Stimulated activated CD8-positive, alpha-beta memory T cell treated with anti-CD3 and anti-CD28 coated beads, Interleukin-15, amount 100 ng/mL, for 48 hours (primary cell): ENCODE measurements at places on chromosomes 5 and 9.

GRCh38 chr5:33576726-33577590 is 136.2 kb downstream of the TARS1 start:
- no peak for DNase-seq

DNA sequence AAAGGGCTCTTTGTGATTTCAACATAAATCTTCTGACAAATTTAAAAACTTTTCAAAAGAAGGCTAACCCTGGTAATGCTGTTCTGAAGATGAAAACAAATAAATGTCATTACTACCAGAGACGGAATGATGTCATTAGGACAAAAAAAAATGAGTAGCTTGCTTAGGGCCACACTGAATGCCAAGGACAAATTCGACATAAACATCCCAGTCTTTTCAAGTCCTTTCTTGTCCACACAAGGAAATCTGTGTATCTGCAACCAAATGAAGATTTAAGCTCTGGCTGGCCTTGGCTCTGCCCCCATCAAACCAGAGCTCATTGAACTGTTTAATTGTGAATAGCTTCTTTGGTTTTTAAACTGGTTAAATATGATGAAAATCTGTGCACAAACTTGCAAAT is 592.7 kb downstream of the TLE1 start:
- no peak for DNase-seq

DNA sequence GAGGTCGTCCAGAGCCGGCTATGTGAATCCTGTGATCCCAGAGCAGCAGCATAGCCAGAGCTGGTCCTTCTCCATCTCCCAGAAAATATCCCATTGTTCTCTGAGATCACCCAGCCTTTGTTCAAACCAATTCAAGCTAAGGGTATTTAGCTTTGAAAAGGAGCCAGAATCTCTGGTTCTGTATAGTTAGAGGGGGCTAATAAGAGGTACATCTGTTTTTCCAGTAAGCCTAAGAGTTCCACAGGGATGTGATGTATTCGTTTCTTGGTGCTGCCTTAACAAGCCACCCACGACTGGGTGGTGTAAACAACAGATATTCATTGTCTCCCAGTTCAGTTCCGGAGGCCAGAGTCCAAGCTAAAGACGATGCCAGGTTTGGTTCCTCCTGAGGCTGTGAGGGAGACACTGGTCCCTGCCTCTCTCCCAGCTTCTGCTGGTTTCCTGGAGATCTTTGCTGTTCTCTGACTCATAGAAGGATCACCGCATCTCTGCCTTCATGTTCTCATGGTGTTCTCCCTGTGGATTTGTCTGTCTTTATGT is 344.8 kb downstream of the MTRR start:
- DNase-seq = no peak

GRCh38 chr9:126985870-126986498 is 71.4 kb downstream of the RALGPS1 start:
- peak; percentile 76 for DNase-seq

- DNase-seq = no peak
These were observed 9.2 kb downstream of the ABLIM3 start for GRCh38 chr5:149150457-149150856.

DNA sequence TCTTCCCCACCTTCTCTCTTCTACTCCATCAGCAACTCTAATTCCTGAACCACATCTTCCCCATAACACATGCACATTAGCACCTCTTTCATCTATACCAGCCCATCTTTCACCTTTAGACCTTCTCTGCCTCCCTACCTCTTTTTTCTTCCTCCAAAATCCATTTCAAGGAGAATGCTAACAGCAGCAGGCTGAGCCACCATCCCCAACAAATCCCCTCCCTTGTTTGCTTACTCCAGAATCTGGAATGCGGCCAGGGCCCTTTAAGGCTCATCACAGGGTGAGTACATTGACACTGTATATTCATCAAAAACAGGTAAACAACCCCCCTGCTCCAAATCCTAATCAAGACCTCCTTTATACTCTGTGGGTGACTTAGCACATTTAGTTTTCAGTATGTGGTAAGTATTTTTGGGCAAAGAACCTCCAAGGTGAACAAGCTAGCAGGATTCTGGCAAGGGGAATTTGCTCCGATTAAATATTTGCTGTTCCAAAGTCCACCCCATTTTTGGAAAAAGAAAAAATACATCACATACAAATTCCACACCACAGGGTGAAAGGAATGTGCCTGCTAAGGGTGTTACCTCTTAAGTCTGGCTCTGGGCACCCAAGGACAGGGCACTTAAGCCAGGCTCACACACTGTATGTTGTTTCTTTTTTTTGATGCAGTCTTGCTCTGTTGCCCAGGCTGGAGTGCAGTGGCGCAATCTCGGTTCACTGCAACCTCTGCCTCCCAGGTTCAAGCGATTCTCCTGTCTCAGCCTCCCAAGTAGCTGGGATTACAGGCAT is 71.4 kb downstream of the SERINC5 start:
- DNase-seq = no peak

DNA sequence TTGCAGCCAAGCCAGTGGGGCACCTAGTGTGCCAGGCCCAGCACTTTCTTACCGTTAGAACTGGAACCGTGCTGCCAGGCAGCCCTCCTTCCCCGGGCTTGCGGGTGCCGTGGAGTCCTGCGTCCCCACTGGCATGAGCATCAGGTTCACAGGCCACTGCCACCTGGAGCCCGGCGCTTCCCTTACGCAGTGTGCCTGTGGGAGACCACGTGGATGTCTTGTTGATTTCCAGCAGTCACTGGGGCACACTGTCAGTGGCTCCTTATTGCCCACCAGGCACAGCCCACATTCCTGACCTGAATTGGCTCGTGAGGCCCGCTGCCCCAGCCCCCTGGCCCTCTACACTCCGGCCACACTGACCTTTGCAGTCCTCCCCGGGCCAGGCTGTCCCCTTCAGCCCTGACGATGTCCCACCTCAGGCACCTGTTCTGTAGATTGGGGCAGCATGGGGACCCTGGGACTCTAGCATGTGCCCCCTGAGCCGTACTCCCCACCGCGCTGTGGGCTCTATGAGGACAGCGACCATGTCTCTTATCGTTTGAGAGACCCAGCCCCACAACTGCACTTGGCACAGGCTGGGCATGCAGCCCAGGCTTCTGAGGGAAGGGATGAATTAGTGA is 10.4 kb upstream of the CEL start:
- no peak for DNase-seq

DNA sequence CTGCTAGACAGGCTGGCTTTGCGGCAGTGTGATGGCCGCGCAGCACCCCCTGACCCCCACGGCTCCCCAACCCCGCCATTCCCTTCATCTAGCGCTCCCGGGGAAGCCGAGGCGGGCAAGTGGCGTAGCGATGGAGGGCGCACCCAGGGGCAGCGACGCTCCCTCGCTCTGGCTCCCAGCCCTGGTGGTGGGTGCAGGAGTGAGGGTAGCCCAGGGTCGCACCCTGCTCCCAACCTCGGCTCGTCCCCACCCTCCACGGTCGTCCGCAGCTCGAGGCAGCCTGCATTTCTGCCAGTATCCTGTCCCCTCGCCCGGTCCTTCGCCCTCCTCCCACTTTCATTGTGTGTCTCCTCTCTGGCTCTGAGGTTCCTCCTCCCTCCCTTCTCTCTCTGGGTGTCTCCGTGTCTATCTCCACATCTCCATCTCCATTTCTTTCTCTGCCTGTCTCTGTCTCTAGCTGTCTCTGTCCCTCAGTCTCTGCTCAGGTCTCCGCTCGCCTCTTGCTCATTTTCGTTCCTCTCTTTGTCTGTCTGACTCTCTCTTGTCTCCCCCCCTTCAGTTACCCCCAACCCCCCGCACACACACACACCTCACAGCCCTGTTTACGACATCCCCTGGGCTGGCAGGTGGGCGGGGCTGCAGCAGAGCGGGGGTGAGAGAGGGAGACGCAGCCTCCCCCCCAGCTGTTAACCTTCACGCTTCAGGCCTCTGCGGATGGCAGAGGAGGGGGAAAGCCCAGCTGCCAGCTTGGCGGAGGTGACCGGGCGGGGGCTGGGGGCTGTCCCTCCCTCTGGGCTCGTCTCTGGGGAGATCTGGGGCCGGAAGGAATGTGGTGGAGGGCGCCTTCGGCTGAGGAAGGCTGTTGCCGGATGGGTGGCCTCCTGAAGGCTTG is 48.7 kb upstream of the PSD2 start:
- peak; percentile 76 for DNase-seq

DNA sequence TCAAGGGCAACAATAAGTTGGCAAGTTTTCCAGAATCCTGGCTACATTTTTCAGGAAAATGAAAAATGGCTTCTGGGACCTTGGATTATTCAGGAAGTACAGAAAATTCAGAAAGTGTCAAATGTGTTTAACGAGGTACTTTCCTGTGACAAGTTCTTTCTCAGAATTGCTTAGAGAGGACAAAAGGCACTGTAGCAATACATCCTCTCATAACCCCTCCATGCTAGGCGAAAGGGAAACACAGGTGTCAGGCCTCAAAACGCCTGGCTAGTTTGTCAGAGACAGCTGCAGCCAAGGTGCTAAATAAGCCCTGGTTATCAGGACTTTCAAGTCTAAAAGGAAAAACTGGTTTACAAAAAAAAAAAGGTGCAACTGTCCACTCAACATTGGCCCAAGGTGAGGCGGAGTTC is 115.2 kb downstream of the GNAQ start:
- DNase-seq = no peak

DNA sequence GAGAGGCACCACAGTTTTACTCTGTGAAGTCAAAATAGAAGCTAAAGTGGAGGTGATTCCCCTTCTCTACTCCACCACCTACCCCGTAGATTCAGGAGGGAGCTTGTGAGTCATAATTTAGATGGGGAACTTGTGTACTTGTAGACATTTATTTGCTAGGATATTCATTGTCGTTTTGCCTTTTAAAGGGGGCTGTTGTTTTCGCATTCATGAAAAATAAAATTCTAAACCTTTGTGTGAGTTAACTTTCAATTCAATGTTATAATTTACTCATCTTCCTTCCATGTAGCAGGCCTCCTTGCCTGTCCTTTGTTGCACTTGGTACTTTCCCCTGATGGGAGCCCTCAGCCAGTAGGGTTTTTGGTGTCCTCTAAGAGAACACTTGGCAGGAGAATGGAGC is 22.0 kb downstream of the SECISBP2 start:
- DNase-seq = no peak

DNA sequence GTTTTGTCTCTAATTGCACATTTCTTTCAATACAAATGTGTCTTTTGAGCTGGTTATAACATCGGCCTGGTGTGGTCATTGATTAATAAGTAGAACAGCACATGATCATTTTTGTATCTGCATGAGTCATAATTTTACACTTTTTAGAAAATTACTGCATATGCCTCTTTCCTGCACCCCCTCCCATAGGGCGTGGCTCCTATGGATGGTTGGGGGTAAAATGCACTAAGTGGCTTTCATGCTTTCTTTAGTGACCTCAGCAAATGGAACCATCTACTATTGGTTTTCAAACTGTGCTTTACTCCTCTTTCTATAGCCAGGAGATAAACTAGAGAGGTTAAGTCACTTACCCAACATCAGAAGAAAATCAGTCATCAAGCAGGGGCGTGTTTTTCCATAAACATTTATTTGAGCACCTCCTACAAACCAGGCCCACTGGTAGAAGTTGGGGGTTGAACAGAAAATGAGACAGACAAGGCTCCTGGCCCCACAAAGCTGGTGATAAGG is 3.8 kb downstream of the ANXA6 start:
- peak; percentile 52 for DNase-seq

DNA sequence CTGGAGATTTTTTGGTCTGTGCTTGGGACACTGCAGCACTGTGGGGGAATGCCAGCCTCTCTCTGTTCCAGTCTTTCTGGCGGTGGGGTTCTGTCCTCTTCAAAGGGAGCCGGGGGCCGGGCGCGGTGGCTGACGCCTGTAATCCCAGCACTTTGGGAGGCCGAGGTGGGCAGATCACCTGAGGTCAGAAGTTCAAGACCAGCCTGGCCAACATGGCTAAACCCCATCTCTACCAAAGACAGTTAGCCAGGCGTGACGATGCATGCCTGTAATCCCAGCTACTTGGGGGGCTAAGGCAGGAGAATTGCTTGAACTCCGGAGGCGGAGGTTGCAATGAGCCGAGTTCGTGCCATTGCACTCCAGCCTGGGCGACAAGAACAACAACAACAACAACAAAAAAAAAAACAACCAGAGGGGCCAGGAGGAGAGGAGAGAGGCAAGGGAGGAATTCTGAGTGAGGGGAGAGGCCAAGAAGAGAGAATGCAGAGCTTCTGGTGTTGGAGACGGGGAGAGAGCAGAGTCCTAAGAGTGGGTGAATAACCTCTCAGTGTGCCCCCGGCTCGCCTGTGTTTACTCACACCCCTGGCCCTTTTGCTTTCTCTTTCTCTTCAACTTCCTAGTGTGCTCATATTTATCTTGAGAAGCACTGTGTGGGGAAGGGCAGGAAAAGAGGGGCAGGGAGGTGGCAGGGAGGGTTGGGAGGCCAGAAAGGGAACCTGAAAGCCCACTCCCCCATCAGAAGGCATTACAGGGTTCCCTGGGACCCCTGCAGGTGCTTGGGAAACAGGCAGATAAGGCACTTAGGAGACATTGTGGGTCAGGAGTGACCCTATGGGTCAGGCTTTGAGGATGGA is 3.2 kb upstream of the SET start:
- DNase-seq = no peak

DNA sequence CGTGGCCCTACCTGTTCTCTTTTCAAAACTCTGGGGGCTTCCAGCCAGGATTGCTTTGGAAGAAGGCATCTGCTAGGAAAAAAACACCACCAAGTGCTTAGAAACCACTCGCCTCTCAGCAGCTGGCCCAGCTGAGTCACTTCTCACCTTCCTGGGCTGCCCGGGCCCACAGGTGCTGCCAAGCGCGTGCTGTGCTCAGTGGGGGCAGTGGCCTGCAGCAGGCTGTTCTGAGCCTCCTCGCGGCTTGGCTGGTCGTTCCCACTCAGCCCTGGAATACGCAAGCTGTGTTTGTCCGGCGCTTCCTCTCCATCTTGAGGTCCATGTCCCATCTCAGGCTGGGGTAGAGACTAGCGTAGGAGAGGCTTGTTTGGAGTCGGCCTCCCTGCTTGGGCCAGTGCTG is 102.5 kb upstream of the FCN2 start:
- no peak for DNase-seq

GRCh38 chr9:27125936-27126335 is 16.9 kb downstream of the TEK start:
- no peak for DNase-seq

DNA sequence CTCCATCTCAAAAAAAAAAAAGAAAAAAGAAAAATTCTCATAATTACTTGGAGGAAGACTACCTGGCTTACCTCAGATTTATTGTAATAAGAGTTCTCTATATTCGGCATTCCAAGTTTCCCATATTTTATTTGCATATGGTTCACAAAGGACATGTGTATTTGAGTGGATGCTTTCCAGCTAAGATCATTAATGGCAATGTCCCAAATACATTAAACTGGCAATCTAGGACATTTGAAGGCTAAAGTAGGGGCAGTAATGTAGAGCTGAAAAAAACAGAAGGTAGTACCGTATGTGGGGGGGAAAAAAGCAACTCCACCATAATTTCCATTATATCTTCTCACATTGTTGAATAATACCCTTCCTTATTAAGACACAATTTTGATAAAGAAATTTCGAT is 4.9 kb downstream of the TUT7 start:
- DNase-seq = no peak

DNA sequence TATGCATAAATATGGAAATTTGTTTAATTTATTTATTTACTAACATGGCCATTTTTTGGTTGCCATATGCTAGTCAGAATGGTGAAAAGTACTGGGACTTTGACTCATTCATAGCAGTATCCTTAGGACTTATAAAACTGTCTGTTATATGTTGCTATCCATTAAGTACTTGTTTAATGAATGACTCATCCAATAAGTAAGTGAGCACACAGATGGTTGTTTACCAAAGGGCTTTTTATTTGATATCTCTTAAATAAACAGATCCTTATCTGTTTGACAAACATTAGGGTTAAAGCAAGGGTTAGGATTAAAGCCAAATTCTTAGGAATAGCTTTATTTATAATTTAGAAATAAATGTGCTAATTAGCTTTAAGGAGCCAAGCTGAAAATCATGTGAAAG is 183.4 kb downstream of the FBXO4 start:
- no peak for DNase-seq

- no peak for DNase-seq
These were observed 8.2 kb upstream of the FST start for GRCh38 chr5:53472279-53472678.
